ENCODE measurements at places on chromosomes 3 and 15. TPM values are rescaled to one million over a fixed set of nuclear protein-coding genes. Genes with fewer than 3 reads are reported as not detected.

- no peak overlapping the region for H3K4me3 ChIP-seq
- H3K36me3 ChIP-seq, result peaks cover 37% of the 10 kb centered on the region
- H3K27me3 ChIP-seq, result no peaks in the 10 kb centered on the region
Measured at GRCh38 chr3:56629047-56629446, 54.0 kb downstream of the TASOR start.

The SNTN gene
- not detected for total RNA-seq

DNA sequence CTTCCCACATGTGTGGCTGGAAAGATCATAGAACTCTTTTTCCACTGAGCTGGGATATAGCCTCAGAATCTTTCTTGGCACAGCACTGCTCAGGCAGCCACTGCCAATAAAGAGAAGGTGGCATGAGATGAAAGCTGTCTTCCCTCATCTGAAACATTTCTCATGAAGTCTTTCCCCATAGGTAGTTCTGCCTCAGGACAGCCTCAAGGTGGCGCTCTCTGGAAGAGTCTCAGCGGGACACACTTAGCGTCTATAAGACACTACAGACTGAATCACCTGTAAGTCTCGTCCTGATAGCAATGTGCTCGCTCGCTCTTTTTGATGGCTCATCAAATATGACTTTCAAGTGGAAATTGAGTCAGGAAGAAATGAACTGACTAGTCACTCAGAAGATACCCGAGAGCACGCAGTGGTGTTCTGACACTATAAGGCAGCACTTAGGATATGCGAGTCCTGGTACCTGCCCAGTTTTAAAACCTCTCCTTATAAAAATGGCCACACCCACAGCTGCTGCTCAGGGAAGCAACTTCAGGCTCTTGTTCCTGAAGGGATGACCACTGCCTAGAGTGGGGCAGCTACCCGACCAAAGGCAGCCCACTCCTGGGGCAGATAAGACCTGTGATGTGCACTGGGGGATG lies 269.5 kb downstream of the SUCLG2 start:
- H3K27ac ChIP-seq, result no peak overlapping the region
- H3K27me3 ChIP-seq, result no peaks in the 10 kb centered on the region
- no peaks in the 10 kb centered on the region for H3K4me1 ChIP-seq

- H3K27ac ChIP-seq, result peak overlapping the region; percentile 76
- peak; percentile 39 for DNase-seq
- H3K36me3 ChIP-seq, result peaks cover 12% of the 10 kb centered on the region
- peak overlapping the region; percentile 84 for H3K4me3 ChIP-seq
- H3K4me1 ChIP-seq, result peaks cover 8% of the 10 kb centered on the region
Measured at GRCh38 chr3:158671821-158672214, 630 bp downstream of the LXN start.

All from GM23248 (cell line).